Airway epithelial cell (primary cell): ENCODE measurements at places on chromosomes 6 and 20. TPM values are rescaled to one million over a fixed set of nuclear protein-coding genes. Genes with fewer than 3 reads are reported as not detected.

ARFRP1 gene
- total RNA-seq = 37.6 and 49.9 TPM in 2 replicates

TSBP1 gene
- not detected in 2 replicates for total RNA-seq

SLC32A1 gene
- total RNA-seq = not detected in 2 replicates

LBP gene
- not detected in 2 replicates for total RNA-seq

RSPO3 gene
- total RNA-seq = not detected in 2 replicates

SLC22A1 gene
- total RNA-seq = 2.3 TPM in 1 of 2 replicates, not detected in the other

MAK gene
- 0.07 TPM in 1 of 2 replicates, not detected in the other for total RNA-seq

SLC12A5 gene
- 0.56 and 0.98 TPM in 2 replicates for total RNA-seq

HEY2 gene
- total RNA-seq = 0.60 and 0.78 TPM in 2 replicates

RAET1L gene
- 23.0 and 27.2 TPM in 2 replicates for total RNA-seq

BANF2 gene
- total RNA-seq = not detected in 2 replicates

MRS2 gene
- total RNA-seq = 22.1 and 26.7 TPM in 2 replicates

MDFI gene
- total RNA-seq = 270 and 324 TPM in 2 replicates

AFDN gene
- total RNA-seq = 66.7 and 70.4 TPM in 2 replicates

THBD gene
- total RNA-seq = 40.7 and 44.2 TPM in 2 replicates

CALHM6 gene
- total RNA-seq = 2.4 and 3.1 TPM in 2 replicates

CRISP2 gene
- not detected in 2 replicates for total RNA-seq

CLPSL2 gene
- 5.1 TPM in 1 of 2 replicates, not detected in the other for total RNA-seq

PGC gene
- not detected in 2 replicates for total RNA-seq

GMPR gene
- total RNA-seq = 0.21 TPM in 1 of 2 replicates, not detected in the other

SRSF12 gene
- 0.19 and 0.21 TPM in 2 replicates for total RNA-seq

CRISP3 gene
- 0.09 and 0.35 TPM in 2 replicates for total RNA-seq

MYH7B gene
- total RNA-seq = under 0.01 TPM in 1 of 2 replicates, not detected in the other

CST2 gene
- total RNA-seq = not detected in 2 replicates

CD24 gene
- 871 and 1,303 TPM in 2 replicates for total RNA-seq

SYNCRIP gene
- 54.6 and 66.9 TPM in 2 replicates for total RNA-seq

GLP1R gene
- total RNA-seq = not detected in 2 replicates

SLC22A3 gene
- total RNA-seq = 2.2 and 2.3 TPM in 2 replicates

E2F1 gene
- 7.1 and 8.8 TPM in 2 replicates for total RNA-seq

TMEM74B gene
- 0.14 TPM in 1 of 2 replicates, not detected in the other for total RNA-seq

CALHM4 gene
- 0.09 TPM in 1 of 2 replicates, not detected in the other for total RNA-seq

KHDRBS2 gene
- total RNA-seq = not detected in 2 replicates

TMEM170B gene
- total RNA-seq = 0.05 and 0.21 TPM in 2 replicates

JAG1 gene
- 145 and 169 TPM in 2 replicates for total RNA-seq

FKBP1C gene
- total RNA-seq = 0.09 TPM in 1 of 2 replicates, not detected in the other

CTAGE9 gene
- not detected in 2 replicates for total RNA-seq

PDE10A gene
- 0.05 and 0.14 TPM in 2 replicates for total RNA-seq

SCUBE3 gene
- under 0.01 and 0.21 TPM in 2 replicates for total RNA-seq

SLC16A10 gene
- under 0.01 and 0.09 TPM in 2 replicates for total RNA-seq

LPIN3 gene
- total RNA-seq = 6.2 and 11.7 TPM in 2 replicates

RIN2 gene
- 39.3 and 51.2 TPM in 2 replicates for total RNA-seq

PTK6 gene
- 0.70 and 1.2 TPM in 2 replicates for total RNA-seq

BPIFB1 gene
- not detected in 2 replicates for total RNA-seq

NT5E gene
- total RNA-seq = 50.2 and 60.2 TPM in 2 replicates

SLC25A27 gene
- 3.1 TPM in 2 replicates for total RNA-seq

PDCD2 gene
- 86.3 and 111 TPM in 2 replicates for total RNA-seq

OPRM1 gene
- total RNA-seq = 0.42 TPM in 1 of 2 replicates, not detected in the other

STX11 gene
- total RNA-seq = 1.5 and 1.7 TPM in 2 replicates

SGK2 gene
- not detected in 2 replicates for total RNA-seq

PPIL6 gene
- 0.84 and 2.0 TPM in 2 replicates for total RNA-seq

SLC22A16 gene
- not detected in 2 replicates for total RNA-seq

TCFL5 gene
- 10.5 and 13.4 TPM in 2 replicates for total RNA-seq

CCN6 gene
- 0.14 and 0.88 TPM in 2 replicates for total RNA-seq

NKAIN2 gene
- total RNA-seq = not detected in 2 replicates
